ENCODE measurements at places on chromosomes 1 and 21.
A peak's percentile ranks its signal among the peaks of the same experiment; 100 is the strongest.

DNA sequence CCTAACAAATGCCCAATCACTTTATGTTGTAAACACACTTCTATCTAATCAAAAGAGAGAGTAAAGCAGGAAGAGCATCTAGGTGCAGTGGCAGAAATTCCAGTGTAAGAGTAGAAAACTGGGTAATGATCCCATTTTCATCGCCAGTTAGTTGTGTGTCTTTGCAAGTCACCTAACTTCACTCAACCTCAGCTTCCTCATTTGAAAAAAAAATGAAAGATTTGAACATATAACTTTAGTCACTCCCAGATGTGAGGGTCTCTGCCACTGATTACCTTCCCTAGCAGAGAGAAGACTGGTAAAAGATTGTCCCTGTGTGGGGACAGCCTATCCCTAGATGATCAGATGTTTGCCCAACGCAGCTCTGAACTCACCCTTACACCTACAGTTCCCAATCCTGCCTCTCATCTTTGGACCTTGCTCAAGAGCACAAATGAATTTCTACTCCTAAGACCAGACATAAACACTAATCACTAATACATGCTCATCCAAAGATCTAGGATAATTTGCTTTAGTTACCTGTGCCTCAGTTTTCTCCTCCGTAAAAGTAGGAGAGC lies 25.2 kb upstream of the DUSP23 start:
- H3K4me1 ChIP-seq: no peaks in the 10 kb centered on the region
- H3K27me3 ChIP-seq: no peaks in the 10 kb centered on the region
- no peak for DNase-seq

- H3K4me3 ChIP-seq: no peak overlapping the region
- H3K4me1 ChIP-seq: no peaks in the 10 kb centered on the region
- H3K36me3 ChIP-seq: no peaks in the 10 kb centered on the region
These were observed 1441.2 kb downstream of the PLA2G4A start for GRCh38 chr1:188269956-188270355.

GRCh38 chr1:225944387-225944786 lies 3.4 kb upstream of the LEFTY2 start:
- no peak overlapping the region for H3K4me3 ChIP-seq
- peaks cover 4% of the 10 kb centered on the region for H3K27me3 ChIP-seq
- peaks cover 6% of the 10 kb centered on the region for H3K4me1 ChIP-seq
- H3K27ac ChIP-seq: no peak overlapping the region

- H3K27me3 ChIP-seq: no peaks in the 10 kb centered on the region
- DNase-seq: no peak
- no peaks in the 10 kb centered on the region for H3K36me3 ChIP-seq
- H3K27ac ChIP-seq: no peak overlapping the region
- no peak overlapping the region for H3K4me3 ChIP-seq
These were observed 168.9 kb upstream of the C21orf91 start for GRCh38 chr21:17988102-17988437.

DNA sequence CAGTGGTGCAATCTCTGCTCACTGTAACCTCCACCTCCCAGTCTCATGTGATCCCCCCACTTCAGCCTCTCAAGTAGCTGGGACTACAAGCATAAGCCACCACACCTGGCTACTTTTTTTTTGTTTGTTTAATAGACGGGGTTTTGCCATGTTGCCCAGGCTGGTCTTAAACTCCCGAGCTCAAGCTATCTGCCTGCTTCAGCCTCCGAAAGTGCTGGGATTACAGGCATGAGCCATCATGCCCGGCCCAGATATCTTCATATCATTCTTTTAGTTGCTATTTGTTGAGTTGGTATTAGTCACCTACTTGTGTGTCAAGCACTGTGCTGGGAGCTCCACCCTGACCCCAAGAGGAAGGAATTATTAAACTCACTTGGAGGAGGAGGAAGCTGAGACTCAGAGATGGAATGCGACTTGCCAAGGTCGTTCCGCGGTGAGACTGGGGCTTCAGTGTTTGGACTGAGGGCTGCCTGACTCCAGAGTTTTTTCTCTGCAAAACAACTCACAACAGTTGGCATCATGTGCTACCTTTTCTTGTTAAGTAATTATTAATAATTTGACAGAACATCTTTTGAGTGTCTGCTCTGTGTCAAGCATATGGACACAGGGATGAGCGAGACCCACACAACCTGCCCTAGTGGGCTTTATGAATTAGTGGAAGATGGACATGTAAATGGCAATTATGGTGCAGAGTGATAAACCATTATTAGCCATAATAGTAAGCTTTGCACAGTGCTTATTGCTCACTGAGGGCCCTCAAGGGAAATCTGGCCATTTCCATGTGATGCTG lies 132.0 kb downstream of the FOXD2 start:
- H3K4me1 ChIP-seq: no peaks in the 10 kb centered on the region
- no peak overlapping the region for H3K4me3 ChIP-seq
- H3K27me3 ChIP-seq: peaks cover 27% of the 10 kb centered on the region
- no peaks in the 10 kb centered on the region for H3K36me3 ChIP-seq

- H3K27ac ChIP-seq: no peak overlapping the region
- no peaks in the 10 kb centered on the region for H3K36me3 ChIP-seq
- no peaks in the 10 kb centered on the region for H3K4me1 ChIP-seq
- no peak overlapping the region for H3K4me3 ChIP-seq
- H3K27me3 ChIP-seq: no peaks in the 10 kb centered on the region
- DNase-seq: no peak
These were observed 18.8 kb downstream of the KIF21B start for GRCh38 chr1:201004732-201005131.

DNA sequence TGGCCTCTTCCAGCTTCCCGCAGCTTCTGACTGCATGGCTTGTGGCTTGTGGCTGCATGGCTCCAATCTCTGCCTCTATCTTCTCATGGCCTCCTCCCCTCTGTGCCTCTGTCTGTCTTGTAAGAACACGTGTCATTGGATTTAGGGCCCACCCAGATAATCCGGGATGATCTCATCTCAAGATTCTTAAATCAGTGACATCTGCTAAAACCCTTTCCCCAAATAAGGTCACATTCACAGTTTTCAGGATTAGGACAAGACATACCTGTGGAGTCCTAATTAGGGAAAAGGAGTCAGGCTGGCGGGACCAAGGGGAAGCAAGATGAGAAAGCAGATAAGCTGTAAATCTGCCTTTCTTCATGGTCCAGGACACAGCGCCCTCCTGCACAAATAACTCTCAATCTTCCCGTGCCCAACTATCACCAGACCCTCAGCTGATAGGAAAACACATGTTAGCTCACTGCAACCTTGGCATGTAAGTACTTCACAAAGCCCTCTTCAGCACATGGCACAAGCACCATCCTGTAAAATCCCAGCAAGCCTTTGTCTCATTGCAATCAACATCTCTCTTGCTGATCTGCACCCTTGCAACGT lies 82.2 kb downstream of the SPSB1 start:
- no peak overlapping the region for H3K4me3 ChIP-seq
- DNase-seq: no peak
- no peaks in the 10 kb centered on the region for H3K27me3 ChIP-seq

GRCh38 chr1:155241069-155241679 lies 14.1 kb downstream of the ENTREP3 start:
- H3K27ac ChIP-seq: no peak overlapping the region
- H3K27me3 ChIP-seq: no peaks in the 10 kb centered on the region
- H3K4me3 ChIP-seq: peak overlapping the region; percentile 61
- peaks cover 3% of the 10 kb centered on the region for H3K36me3 ChIP-seq
- peaks cover 16% of the 10 kb centered on the region for H3K4me1 ChIP-seq

- no peak overlapping the region for H3K27ac ChIP-seq
- no peaks in the 10 kb centered on the region for H3K4me1 ChIP-seq
- H3K36me3 ChIP-seq: no peaks in the 10 kb centered on the region
- H3K4me3 ChIP-seq: no peak overlapping the region
- no peak for DNase-seq
- H3K27me3 ChIP-seq: peaks cover 2% of the 10 kb centered on the region
These were observed 124.9 kb upstream of the PLXNA2 start for GRCh38 chr1:208369045-208369444.

DNA sequence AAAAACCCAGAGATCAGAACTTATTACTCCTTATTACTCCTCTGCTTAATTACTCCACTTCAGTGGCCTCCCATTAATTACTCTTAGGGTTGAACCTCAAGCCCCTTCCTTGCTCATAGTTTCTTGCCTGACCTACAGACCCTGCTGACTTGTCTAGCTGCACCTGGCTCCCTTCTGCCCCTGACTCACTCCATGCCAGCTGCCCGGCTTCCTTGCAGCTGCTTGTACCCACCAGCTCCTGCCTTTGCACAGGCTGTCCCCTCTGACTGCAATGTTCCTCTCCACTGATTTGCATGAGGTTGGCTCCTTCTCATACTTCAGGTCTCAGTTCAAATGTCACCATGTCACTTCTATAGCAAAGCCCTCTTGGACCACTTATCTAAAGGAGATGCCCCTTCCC lies 1.9 kb upstream of the PTPRU start:
- H3K27ac ChIP-seq: no peak overlapping the region
- H3K4me1 ChIP-seq: peaks cover 14% of the 10 kb centered on the region
- no peak for DNase-seq
- H3K36me3 ChIP-seq: no peaks in the 10 kb centered on the region
- no peaks in the 10 kb centered on the region for H3K27me3 ChIP-seq

GRCh38 chr1:170064821-170065220 lies 9.7 kb downstream of the KIFAP3 start:
- H3K4me1 ChIP-seq: no peaks in the 10 kb centered on the region
- no peak overlapping the region for H3K4me3 ChIP-seq
- DNase-seq: no peak
- H3K27ac ChIP-seq: no peak overlapping the region
- H3K36me3 ChIP-seq: no peaks in the 10 kb centered on the region
- no peaks in the 10 kb centered on the region for H3K27me3 ChIP-seq

GRCh38 chr1:110477041-110477440 lies 26.1 kb downstream of the PROK1 start:
- H3K27me3 ChIP-seq: no peaks in the 10 kb centered on the region
- H3K4me3 ChIP-seq: no peak overlapping the region
- H3K36me3 ChIP-seq: no peaks in the 10 kb centered on the region

DNA sequence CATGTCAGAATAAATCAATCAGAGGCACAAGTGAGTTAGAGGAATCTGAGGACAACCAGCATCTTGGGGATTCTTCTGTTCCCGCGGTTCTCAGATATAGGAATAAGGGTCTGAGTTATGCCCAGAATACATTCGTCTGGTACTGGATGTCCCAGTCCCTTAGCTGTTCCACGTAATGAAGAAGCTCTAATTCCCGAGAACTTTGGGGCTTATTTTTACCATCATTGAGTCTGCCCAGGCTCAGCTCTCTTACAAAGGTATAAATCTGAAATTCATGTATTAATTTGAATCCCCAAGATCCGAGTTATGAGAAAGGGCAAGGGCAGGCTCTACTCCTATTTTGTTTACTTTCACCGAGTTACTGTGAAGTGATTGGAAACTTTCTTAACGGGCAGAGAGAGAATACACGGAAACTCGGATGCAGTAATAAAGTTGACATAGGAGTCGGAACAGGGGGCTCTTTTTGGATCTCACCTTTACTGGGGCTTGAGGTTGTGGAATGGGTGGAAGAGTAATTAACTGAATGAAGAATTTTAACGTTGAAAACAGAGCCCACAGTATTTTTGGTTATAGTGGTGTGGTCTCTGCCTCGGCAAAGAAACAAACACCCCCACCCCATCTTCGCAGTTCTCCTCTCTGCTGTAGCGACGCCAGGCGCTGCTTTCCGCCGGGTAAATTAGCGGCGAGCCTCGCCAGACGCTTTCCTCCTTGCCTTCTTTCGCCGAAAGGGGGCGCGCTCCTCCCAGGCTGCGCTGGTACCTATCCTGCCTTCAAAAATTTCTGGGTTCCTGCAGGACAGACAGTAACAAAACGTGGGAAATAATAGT lies 7.1 kb downstream of the PRRX1 start:
- H3K27ac ChIP-seq: peak overlapping the region; percentile 91
- peaks cover 58% of the 10 kb centered on the region for H3K4me1 ChIP-seq
- H3K4me3 ChIP-seq: peak overlapping the region; percentile 72

DNA sequence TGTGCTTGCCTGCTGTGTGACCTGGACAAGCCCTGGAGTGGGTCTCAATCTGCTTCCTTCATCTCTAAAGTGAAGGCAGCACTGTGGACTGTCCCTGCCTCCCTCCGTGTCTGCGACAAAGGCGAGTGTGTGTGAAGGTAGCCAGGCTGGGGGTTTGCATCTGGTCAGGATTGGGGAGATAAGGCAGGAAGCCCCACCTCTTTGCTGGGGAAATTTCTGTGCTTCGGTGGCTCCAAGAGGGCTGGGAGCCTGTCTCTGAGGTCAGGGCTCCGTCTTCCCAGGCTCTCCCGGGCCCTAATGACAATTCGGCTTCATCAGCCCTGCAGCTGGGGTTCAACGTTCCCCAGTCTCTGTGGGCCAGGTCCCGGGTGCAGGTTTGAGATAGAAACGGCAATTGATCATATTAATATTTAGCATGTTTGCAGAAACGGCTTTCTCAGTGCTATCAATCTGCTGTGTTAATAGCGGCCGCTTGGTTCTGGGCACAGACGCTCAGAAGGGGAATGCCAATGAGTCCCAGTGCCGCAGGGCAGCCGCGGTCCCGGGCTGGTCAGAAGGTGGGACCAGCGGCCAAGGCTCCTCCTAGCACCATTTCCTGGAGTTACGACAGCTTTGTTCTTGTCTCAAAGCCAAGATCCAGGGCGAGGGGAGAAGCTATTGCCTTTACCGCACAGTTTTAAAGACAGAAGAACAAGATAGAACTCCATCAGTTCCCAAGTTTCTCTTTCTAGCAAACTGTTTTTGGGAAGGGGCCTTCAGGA lies 105.7 kb downstream of the PRDM16 start:
- H3K4me3 ChIP-seq: peak overlapping the region; percentile 13
- H3K4me1 ChIP-seq: peaks cover 27% of the 10 kb centered on the region
- peak overlapping the region; percentile 23 for H3K27ac ChIP-seq
- no peaks in the 10 kb centered on the region for H3K36me3 ChIP-seq
- DNase-seq: peak; percentile 84

- H3K4me1 ChIP-seq: peaks cover 5% of the 10 kb centered on the region
- no peaks in the 10 kb centered on the region for H3K27me3 ChIP-seq
- H3K4me3 ChIP-seq: no peak overlapping the region
- DNase-seq: no peak
- H3K27ac ChIP-seq: no peak overlapping the region
These were observed 7.8 kb downstream of the HEYL start for GRCh38 chr1:39631361-39632322.

DNA sequence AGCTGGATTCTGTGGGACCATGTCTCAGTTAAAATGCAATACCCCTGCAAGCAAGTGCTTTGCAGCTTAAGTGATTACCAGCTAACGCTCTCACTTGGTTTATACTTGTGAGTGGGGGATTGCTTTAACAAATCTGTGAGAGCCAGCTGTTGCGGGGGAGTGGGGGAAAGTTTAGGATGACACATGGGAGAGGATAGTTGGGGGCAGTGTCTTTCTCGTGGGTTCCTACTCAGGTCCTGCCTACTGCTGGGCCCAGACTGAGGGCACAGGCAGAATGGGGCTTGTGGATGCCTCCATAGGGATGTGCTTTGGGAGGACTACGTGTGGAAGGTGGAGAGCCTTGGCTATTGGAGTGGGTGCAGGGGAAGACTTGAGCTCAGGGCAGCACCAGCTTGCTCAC lies 60.1 kb downstream of the ELK4 start:
- no peak overlapping the region for H3K27ac ChIP-seq
- peaks cover 14% of the 10 kb centered on the region for H3K27me3 ChIP-seq
- H3K36me3 ChIP-seq: no peaks in the 10 kb centered on the region
- no peaks in the 10 kb centered on the region for H3K4me1 ChIP-seq

GRCh38 chr1:43979528-43980254 lies 681 bp downstream of the B4GALT2 start:
- no peaks in the 10 kb centered on the region for H3K27me3 ChIP-seq
- no peaks in the 10 kb centered on the region for H3K36me3 ChIP-seq
- DNase-seq: peak; percentile 53
